Suppressor macrophage (primary cell): ENCODE measurements at places on chromosomes 1 and 21.

DNA sequence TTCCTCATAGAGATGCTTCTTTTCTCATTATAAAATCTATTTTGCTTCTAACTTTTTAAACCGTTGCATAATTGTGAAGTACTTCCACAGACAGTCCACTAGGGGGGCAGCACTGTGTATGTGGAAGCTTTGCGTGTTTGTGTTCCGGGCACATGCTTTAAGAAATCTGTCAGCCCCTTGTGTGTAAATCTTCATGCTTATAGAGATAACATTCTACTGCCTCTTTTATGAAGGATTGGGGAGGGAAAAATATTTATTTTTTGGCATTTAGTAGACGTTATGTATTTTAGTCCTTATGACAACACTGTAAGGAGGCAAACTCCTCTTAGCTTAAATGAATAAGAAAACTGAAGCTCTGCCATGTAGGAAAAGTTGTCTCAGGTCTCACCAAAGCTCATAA, 157.3 kb upstream of the PTGFR start:
- peak; percentile 4 for DNase-seq

DNA sequence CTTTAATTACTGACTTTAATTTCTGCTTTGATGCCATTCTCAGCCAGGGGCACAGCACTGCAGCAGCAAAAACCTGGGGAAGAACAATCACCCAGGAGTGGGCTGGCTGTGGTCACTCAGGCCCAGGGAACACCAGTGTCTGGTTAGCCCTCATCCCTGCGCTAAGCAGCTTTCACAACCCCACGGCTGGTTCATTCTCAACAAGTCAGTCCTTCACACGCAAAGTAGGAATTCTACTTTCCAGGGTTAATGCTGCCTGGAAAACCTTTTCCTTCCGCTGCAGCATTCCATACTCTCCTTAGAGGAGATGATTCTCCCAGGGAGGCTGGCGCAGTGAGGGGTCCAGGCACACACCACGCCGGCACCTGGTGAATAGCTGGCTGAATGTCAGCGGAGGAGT, 24.3 kb upstream of the KCNE1 start:
- no peak for DNase-seq

DNA sequence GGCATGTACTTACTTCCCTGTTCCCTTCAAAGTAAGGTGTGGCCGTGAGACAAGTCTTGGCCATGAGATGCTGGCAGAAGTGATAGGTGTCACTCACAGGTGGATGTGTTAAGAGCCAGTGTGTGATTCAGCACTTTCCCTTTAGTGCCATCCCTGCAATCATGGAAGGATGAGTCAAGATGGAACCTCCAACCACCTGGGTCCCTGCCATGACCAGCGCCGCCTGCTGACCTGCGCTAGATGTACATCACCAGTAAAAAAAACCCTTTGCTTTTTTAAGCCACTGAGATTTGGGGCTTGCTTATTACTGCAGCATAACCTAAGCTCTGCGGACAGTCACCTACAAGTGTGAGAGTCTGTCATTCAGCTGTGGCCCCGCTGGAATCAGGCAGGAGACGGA, 71.7 kb downstream of the TOMM20 start:
- no peak for DNase-seq

DNA sequence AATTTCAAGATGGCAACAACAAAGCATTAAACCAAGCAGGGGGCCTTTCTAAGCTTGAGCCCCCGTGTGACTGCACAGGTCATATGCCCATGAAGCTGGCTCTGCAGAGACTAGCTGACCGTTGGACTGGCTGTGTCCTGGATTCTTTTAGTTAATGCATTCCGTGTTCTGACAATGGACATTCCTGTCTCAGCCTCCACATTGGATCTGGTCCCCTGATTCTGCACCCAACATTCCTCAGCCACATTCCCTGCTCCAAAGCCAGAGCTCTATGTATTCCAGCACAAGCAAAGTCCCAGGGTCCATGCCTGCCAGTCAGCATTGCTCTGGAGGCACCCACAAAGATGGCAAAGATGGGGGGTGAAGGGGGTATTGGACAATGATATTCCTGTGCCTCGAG, 5.1 kb upstream of the NAV1 start:
- DNase-seq = no peak

- DNase-seq = peak; percentile 94
These were observed 1.5 kb downstream of the THEMIS2 start for GRCh38 chr1:27873671-27874384.

GRCh38 chr1:35535243-35535642, 22.0 kb downstream of the KIAA0319L start:
- DNase-seq = no peak

GRCh38 chr1:226027538-226028217, 28.5 kb upstream of the SDE2 start:
- DNase-seq = peak; percentile 29

DNA sequence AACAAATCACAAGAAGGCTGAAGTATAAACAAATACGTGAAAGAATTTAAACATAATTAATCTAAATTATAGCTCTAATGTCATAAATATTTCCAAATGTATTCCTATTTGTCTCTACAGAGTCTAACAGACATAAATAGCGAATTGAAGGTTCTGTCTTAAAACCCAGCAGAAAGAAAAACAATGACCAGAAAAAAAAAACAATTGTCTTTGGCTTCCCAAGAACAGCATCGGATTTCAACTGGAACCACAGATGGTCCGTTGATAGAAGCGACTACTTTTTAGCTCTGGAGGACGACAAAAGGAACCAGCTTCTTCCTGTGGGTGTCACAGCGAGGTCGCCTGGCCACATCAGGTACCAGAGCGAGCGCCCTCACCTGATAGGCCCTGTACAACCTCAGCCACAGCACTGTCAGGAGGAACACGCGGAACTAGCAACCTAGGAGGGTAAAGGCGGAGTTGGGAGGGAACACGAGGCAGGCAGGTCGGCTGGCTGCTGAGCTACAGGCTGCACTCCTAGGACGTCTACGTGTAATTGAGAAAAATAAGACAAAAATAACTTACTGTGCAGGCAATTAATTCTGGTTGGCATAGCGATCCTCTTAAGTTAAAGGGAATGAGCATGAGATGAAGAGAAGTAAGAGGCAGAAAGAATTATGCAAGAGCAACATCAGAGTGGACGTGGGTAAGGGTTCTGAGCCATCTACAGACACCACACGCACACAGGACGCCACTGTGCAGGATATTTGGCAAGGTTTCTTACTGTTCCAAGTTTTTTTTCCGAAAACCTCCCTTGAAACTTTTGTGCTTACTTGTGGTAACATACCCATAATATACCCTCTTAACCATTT, 16.7 kb upstream of the PRDM15 start:
- DNase-seq = peak; percentile 13

DNA sequence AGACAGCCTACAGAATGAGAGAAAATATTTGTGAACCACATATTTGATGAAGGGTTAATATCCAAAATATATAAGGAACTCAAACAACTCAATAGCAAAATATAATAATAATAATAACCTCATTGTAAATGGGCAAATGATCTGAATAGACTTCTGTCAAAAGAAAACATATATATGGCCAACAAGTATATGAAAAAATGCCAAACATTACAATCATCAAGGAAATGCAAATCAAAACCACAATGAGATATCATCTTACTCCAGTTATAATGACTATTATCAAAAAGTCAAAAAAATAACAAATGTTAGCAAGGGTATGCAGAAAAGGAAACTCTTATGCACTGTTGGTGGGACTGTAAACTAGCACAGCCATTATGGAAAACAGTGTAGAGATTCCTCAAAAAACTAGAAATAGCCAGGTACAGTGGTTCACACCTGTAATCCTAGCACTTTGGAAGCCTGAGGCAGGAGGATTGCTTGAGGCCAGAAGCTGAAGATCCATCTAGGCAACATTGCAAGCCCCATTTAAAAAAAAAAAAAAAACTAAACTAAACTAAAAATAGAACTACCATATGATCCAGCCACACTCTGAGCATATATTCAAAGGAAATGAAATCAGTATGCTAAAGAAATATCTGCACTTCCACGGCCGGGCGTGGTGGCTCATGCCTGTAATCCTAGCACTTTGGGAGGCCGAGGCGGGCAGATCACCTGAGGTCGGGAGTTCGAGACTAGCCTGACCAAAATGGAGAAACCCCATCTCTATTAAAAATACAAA, 17.3 kb upstream of the TRIM67 start:
- no peak for DNase-seq

- no peak for DNase-seq
These were observed 142.4 kb downstream of the PLPP3 start for GRCh38 chr1:56436912-56437417.

DNA sequence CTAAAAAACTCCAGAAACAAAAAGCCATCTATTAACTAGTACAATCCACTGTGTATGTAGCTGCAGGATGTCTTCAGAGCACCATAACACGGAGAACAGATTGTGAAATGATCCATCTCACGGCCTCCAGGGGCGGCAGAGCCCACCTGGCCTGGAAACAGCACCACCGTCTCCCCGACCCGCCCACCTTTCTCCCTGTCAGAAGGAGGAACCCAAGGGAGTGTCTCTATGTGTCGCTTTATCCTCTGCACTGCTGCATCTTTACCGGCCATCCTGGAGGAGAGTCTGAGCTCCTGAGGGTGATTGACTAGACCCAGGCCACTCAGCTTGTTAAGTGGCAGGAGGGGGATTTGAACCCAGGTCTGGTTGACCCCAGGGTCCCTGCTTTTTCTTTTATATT, 405.0 kb downstream of the MATN1 start:
- DNase-seq = no peak

DNA sequence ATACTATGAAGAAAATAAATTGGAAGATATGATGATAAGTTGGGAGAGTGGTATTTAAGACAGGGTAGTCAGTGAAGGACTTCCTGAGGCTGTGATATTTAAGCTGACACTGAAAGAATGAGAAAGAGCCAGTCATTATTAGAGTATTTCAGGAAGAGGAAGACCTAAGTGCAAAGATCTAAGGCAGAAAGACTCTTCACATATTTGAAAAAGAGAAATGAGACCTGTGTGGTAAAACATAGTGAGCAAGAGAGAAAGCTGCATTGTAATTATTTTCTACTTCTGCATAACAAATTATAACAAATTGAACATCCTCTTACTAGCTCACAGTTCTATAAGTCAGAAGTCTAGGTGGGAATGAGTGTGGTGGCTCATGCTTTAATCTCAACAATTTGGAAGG, 34.6 kb upstream of the DOCK7 start:
- peak; percentile 86 for DNase-seq

GRCh38 chr1:234542211-234542850, 63.4 kb upstream of the TARBP1 start:
- DNase-seq = no peak

DNA sequence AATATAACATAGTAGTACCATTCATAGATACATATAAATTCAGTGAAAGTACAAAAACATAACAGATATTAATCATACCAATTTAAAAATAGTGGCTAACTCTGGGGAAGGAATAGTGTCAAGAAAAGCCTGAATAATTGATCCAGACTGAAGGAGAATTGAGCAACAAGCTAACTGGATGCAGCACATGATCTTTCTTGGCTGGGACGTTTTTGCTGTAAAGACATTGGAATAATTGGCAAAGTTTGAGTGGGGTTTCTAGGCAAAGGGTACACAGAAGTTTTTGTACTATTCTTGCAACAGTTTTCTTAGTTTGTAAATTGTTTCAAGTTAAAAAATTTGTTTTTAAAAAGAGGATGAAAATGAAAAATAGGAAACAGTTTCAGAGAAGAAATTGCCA, 2.6 kb upstream of the SH3GLB1 start:
- no peak for DNase-seq

DNA sequence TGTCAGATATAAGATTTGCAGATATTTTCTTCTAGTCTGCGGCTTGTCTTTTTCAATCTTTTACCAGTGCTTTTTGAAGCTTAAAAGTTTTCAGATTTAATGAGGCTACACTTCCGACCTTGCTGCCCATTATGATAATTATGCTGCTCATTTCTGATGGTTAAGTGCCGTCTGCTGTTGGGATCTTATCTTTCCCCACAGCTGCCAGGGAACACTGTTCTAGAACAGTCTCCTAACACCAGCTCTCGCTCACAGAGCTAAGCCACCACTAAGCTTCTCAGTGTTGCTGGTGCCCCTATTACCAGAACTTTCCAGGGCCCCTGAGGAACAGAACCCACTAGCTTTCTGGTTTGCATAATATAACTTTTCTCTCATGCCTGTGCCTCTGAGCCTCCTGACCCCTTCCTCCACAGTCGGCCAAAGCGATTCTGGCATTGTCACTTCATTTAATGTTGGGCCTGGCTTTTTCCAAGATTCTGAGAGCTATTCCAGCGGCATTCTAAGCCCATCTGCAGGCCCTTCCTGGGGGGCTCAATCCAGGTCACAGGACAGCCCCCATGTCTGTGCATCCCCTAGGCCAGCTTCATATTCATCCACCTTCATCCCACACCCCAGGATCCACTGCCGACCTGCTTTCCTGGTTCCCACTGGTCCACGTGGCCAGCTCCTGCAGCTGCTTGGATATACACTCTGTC, 237.0 kb downstream of the PTPRU start:
- DNase-seq = no peak

- DNase-seq = no peak
These were observed 292.8 kb downstream of the DISC1 start for GRCh38 chr1:231919239-231919885.

- DNase-seq = no peak
These were observed 74.6 kb upstream of the KCND3 start for GRCh38 chr1:112063781-112064728.

GRCh38 chr1:74767490-74767889, 34.5 kb downstream of the TYW3 start:
- DNase-seq = peak; percentile 14

DNA sequence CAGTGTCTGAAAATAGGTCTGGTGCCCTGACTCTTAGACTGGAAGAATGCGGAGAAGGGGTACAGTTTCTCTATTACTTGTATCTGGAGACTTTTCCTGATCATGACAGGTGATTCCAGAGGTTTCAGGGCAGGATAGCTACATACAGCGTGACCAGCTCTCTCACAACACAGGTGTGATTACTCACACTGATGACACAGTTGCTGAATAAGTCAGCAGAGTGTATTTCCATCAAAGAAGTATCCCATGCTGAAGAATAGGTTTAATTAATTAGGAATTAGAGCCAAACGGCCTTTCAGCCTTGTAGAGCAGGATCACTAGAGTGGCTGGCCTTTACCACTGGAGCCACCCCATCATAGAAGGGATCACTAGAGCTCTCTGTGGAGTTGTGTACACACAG, 298.6 kb downstream of the LMX1A start:
- no peak for DNase-seq

DNA sequence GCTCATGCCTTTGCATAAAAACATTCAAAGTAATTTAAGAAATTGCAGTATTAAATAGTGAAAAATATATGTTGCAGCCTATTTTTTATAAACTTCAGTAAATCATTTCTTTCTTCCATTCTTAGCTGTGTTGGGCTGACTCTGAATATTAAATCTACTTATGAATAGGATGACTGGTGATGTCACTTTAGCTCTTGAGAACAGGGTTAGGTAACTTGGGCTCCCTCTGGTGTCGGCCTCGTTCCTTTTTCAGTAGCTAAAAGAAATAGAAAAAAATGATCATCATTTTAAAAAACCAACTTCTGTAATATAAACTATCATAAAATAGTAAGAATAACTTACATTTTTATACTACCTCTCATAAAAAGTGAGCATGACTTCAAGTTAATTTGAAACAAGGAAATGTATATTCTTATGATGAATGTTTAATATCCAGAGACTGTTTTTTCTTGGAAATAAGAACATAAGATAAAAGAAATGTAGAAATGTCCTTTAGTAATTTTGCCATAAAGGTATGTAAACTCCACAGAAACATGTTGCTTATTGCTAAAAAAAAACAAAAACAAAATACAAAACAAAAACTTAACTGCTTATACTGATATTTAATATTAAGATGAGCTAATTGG, 26.8 kb upstream of the NCAM2 start:
- peak; percentile 69 for DNase-seq
